Stimulated activated CD8-positive, alpha-beta memory T cell treated with anti-CD3 and anti-CD28 coated beads, Interleukin-4, amount 100 ng/mL, for 1 hour (primary cell): ENCODE measurements at places on chromosomes 3 and 15.

DNA sequence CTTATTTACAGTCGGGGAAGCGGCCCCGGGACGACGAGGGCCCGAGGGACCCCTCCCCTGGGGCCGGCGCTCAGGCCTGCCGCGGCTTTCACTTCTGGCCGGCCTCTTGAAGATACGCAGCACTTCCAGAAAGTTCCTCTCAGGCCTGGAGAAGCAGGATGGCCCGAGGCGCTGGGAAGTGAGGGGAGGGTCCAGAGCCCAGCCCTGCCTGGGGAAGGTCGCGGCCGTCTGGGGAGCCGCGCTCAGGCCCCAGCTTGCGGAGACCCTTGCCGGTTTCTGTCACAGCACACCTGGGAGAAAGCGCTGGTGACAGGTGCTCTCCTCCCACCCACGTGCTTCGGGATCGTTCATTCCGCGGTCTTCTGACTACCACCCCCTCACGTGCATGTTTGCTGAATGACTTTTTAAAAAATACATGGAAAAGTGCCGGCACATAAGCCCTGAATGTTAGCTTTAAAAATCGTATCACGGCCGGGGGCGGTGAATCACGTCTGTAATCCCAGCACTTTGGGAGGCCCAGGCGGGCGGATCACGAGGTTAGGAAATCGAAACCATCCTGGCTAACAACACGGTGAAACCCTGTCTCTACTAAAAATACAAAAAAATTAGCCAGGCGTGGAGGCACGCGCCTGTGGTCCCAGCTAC, 727 bp upstream of the TM2D3 start:
- no peak for DNase-seq

GRCh38 chr3:42547401-42547945, 34.3 kb downstream of the SEC22C start:
- DNase-seq: peak; percentile 56

DNA sequence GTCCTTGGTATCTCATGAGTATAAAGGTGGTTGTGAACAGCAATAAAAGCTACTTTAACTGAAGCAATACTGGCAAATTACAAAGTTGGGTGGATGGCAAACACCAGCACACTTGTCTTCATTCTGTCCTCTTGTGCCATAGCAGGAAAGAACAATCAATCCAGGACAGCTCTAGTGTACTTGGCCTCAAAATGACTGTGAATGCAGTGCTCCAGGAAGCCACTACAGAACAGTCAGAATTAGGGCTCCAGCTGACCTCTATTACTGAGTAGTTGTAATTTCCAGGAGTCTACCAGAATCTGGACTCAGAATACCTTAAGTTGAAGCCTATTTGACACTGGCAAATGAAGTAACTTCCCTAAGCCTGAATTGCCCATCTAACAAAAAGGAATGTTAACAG, 339.0 kb upstream of the WNT5A start:
- DNase-seq: no peak

DNA sequence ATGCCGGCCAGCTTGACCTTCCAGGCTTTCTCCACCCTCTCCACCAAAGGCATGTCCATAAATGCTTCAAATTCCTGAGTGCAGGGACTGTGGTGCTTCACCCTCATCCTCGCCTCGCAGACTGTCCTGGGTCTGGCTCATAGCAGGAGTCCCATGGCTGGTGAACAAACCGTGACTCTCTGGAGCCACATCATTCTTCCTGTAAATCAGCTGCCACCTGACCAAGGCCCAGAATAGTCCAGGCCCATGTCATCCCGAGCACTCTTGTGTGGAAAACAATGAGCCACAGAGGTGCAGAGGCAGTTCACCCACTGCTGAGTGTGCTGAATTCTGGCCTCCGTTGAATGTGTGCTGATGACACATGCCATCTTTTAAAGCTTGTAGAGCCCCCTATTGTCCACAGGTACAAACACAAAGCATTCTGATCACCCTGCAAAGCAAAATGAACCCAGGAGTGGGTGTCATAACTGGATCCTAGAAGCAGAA, 68.6 kb downstream of the ABHD5 start:
- no peak for DNase-seq

GRCh38 chr3:197378985-197379718, 80.7 kb upstream of the DLG1 start:
- DNase-seq: no peak

GRCh38 chr15:67186688-67187087, 67.8 kb downstream of the AAGAB start:
- no peak for DNase-seq

DNA sequence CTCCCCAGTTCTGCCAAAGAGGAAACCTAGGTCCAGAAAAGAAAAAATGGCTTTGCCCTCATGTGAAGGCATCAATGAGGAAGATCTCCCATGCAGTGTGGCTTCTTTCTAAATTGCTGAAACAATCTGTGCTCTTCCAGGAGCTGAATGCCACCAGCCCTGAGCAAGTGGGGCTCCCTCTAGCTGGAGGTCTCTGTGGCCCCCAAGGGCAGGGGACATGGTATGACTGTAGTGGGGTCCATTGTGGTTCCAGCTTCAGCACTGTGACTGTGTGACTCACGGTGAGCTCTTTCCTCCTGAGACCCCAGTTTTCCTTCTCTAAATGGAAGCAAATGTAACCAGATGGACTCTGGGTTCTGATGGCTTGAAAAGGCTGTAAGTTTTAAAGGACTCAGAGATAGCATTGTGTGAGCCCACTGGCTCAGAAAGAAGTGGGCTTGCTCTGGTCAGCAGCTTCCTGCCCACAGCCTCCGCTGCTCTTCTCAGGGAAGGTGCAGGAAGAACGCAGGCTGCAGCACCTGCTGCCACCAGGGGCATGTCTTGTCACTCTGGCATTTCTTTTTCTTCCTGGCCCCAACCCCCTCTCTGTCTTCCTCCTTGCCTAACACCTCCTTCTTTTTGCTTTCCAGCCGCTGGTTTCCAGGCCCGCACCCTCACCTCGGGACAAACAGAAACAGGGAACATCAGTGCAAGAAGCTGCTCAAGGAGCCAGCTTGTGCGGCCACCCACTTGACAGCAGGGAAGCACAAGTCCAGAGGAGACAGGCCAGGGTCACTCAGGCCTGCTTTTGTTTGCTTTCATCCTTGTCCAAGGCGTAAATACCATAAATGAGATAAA, 5.8 kb upstream of the CXCR6 start:
- DNase-seq: no peak
